H1 (cell line): ENCODE measurements at places on chromosomes 7 and 10.

DNA sequence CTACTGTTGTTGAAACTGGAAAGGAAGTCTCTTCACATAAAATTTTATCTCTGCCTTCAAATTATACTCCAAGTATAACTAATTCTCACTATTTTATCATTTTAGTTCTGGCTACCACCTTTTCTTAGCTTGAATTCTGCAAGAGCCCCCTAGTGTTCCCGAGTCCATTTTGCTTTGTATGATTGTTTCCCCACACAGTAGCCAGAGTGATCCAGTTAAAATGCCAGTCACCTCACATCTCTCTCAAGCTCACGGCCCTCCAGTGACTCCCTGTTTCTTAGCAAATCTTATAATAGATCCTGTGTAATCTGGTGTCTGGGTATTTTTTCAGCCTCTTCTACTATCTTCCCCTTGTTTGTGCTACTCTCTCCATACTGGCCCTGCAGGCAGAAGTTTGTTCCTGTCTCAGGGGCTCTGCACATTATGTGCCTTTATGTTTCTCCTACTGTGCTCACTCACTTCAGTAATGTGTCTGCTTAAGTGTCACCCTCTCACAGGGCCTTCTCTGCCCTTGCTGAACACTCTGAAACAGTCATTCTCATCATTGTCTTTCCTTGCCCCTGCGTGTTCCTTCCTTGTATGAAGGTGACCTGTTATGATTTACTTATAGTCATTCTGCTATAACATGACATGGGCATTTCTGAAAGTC lies 8.9 kb downstream of the WAC start:
- no peak for DNase-seq

DNA sequence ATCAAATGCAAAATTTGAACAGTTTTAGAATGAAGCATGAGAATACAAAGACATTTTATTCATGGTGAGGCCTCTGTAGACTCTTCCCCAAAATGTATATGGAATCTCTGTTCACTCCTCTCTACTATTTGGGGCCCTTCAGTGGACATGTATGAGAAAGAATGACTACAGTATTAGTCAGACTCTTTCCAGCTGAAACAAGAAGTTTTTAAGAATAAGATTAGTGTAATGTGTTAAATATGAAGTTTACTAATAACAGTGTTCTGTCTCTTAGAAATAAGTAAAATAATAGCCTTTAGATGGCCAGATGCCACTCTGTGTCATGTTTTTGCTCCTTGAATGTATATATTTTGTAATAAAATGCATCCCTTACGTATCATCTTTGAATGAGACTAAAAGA lies 585.6 kb downstream of the SUGCT start:
- DNase-seq: no peak

- DNase-seq: no peak
Observed at GRCh38 chr7:154342971-154343633, 290.9 kb downstream of the DPP6 start.

DNA sequence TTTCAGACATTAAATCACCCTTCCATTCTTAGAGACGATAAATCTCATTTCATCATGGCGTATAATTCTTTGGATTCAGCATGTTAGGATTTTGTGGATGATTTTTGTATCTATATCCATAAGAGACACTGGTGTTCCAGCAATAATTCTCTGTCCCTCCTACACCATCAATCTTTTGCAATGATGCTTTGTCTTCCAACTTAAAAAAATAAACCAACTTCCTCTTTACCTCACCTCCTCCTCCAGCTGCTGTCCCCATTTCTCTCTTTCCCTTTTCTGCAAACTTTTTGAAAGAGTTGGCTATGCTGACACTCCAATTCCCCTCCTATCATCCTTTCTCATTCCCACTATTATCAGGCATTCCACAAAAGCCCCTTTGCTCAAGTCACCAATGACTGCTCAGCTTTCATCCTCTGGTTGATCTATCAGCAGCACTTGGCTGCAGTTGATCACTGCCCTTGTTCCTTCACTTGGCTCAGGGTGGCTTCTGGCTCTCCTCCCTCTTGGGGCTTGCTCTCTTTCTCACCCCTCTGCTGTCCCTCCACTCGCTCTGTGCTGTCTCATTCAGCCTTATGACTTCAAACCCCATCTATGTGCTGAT lies 130.0 kb downstream of the ARHGAP22 start:
- DNase-seq: no peak

DNA sequence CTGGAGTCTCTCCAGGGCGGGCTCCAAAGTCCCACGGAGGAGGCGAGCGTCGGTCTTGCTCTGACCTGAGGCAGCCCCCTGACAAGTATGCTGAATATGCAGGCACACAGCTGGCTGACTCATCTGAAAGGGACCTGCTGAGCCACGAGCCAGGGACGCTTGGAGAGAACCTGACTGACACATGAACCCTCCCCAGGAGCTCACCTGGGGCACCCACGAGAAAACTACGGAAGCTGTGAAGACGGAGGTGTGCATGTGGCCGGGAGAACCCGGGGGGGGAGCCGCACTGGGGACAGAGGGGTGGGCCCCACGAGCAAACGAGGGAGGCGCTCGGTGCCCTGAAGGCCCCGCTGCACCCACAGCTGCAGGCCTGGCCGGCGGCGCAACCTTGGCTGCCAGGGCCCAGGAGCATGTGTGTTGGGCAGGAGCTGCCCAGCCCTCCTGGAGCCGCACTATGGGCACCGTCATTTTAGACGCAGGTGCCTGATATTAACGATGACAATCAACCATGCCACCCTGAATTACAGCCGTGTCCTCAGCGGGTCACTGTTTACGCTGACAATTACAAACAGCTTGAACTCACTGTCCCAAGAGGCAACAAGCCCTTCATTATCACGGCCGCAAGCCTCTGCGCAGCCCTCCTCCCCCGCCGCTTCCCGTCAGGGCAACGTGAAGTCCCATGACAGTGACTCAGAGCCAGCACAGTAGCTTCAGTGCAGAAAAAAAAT lies 64.7 kb downstream of the DIP2C start:
- DNase-seq: peak; percentile 38

GRCh38 chr10:52889611-52890010 lies 117.0 kb upstream of the MBL2 start:
- DNase-seq: no peak

DNA sequence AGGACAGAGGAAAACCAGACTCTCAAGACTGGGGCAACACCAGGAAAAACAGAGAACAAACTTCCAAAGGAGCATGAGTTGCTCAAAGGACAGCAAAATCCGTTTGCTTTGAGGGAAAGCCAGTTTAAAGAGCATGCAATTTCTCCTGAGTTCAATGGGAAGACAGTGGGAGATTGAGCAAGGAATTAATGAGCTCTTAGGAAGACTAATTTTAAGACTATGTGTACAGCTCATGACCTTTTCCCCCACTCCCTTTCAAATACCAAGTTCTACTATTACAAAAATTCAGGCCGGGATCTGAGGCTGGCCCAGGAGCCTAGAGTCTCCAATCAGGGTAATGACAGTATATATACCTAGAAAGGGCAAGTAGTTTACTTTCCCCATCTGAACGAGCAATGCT lies 79.2 kb downstream of the EPDR1 start:
- no peak for DNase-seq

DNA sequence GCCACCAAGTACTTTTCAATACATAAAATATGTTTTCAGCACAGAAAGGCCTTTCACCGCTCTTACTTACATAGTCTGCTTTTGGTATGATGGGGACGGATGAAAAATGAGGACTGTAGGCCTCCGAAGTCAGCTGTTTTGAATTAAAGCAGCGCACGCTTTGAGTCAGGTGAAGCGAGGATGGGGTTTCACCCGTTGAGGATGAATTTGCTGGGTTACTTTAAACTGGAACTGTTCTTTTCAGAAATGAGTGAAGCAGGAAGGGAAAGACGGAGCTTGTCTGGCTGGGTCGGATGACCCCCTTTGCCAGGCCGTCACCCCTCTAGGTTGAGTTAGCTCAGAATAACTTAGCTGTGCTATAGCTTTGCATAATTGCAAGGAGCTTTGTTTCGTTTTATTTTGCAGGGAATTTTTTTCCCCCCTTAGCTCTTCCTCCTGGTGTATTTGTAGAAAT lies 40.0 kb downstream of the CUX1 start:
- DNase-seq: no peak

DNA sequence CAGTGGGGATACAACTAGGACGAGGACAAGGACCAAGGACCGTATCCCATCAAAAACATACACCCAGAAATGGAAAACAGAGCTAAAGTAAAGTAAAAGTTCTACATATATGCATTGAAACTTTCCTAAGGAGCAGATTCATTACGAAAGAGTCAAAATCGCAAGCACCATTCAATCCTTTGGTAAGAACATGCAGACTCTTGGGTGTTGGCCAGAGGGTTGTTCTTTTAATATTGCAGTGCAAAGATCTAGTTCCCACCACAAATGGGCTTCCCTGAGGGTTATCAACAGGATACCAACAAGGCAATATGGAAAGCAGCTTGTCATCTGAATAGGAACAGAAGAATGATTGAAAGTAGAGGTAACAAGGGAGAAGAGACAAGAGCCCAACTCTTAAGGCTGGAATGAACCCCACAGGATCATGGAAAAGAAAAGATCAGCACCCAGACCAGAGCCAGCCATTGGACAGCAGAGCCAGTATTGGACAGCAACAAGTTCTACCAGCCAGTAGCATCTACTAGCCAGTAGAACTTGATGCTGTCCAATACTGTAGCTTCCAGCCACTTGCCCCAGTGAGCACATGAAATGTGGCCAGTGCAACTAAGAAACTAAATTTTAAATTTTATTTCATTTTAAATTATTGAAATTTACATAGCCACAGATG lies 66.0 kb downstream of the OSBPL3 start:
- DNase-seq: no peak

- no peak for DNase-seq
Observed at GRCh38 chr7:155228459-155228845, 69.2 kb upstream of the INSIG1 start.

DNA sequence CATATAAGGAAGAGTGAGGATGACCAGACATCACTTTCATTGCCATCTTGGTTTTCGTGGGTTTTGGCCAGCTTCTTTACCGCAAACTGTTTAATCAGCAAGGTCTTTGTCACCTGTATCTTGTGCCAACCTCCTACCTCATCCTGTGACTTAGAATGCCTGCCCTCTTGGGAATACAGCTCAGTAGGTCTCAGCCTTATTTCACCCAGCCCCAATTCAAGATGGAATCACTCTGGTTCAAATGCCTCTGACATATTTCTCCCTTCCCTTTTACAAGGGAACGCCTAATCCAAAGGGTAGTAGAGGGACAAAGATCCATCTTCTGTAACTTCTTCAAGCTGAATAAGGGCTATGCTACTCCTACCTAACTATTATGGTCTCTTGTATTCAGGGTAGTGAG lies 4.7 kb upstream of the ERCC6 start:
- no peak for DNase-seq

DNA sequence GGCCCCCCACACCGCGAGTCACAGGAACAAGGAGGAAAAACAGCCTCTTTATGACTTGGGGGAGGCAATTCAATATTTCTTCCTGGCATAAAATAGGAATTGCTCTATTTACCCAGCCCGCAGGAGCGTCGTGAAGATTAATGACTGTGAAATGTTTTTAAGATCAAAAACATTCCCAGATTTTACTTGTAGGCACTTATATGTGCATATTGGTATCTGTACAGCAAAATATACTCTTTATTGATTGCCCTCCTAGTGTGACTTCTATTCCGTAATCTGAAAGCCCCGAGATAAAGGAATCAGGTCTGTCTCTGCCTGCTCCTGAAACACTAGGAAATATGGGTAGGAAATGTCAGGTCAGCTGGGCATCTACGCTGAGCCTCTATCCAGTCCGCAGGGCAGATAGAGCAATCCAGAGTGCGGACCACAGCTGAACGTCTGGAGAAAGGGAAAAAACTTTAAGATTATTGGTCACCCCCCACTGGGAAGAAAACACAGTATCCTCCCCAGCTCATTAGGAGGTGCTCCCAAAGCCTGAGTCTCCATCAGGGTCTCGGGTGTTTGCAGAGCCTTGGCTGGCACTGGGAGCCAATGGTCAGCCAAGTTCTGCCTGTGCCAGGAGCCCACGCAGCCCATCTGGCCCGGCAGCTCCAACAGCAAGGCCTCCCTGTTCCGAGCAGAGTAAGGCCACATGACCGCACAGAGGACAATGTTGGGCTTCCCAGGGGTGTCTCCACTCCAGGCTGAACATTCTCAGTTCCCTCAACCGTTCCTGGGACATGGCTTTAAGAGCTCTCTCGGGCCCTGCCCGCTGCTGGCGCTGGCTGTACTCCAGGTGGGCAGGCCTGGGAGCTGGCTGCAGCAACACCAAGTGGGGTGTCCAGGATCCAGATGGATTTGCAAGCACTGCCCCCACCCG lies 7.7 kb downstream of the CTBP2 start:
- no peak for DNase-seq

DNA sequence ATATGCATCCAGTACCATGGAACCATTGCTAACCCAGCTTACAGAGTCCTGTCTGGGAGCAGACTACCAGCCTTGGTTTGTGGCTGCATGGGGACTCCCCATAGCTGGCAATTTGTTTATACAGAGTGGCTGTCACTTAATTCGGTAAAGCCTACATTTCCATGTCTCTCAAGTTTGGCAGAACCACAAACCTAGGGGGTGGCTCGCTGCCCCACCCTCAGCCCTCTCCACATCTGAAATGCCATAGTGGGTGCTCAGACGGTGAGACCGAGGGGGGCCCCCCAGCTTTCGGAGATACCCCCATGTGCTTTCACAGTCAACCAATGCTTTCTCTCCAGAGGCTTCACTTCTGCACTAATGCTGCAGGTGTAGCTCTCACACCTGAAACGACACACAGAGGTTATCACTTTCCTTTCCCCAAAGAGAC lies 75.5 kb upstream of the KAT6B start:
- DNase-seq: peak; percentile 28

GRCh38 chr7:29289156-29290021 lies 94.8 kb downstream of the CHN2 start:
- DNase-seq: no peak

DNA sequence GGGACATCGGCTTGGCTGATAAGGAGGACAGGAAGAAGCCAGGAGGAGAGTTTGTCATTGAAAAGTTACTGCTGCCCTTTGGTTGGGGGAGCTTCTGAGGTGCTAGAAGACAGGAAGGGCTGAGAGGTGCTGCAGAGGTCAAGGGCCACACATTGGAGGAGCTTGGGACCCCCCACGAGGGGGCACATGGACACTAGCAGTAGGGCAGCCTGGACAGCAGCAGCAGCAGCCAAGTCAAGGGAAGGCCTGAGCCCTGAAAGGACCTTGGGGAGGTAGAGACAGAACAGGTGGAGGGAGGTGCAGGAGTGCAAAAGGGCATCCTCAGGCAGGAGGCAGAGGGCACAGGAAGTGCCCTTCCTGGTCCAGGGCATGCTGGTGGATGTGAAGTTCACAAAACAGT lies 439.7 kb upstream of the IGFBP3 start:
- no peak for DNase-seq
